ENCODE measurements at places on chromosomes 1 and 21.

GRCh38 chr1:181655756-181656155 is 172.4 kb downstream of the CACNA1E start:
- DNase-seq: no peak

- peak; percentile 57 for DNase-seq
These were observed at the start of gene PPIH for GRCh38 chr1:42657981-42658876. Gene PPIH, plus strand, starts transcription at chr1:42658423. Its CDS starts 24 bp downstream, at chr1:42658447.

DNA sequence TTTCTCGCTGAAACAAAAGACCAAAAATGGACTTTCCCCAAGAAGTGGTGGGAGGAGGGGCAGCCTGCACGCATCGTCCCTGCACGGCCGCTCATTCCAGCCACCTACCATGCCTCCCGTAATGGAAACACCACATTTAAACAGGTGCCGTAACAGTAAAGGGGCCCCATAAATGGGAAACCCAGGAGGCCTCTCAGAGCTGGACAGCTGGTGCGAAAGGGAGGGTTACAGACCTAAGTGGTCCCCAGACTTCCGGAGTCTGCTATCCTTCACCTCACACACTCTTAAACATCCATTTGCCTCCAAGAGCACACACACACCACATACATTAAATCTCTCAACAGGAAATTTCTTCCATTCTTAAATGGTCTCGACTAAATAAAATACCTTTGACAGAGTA is 120.7 kb upstream of the SOD1 start:
- no peak for DNase-seq

GRCh38 chr1:99268021-99268420 is 3.7 kb downstream of the PLPPR4 start:
- DNase-seq: no peak

GRCh38 chr21:14752345-14752909 is 206.3 kb upstream of the SAMSN1 start:
- no peak for DNase-seq

GRCh38 chr1:246617156-246617555 is 50.9 kb downstream of the CNST start:
- DNase-seq: no peak

GRCh38 chr1:197096137-197096536 is 29.1 kb upstream of the F13B start:
- no peak for DNase-seq

Measured in esophagus squamous epithelium (tissue), 5 donors.